A673 (cell line): ENCODE measurements at places on chromosomes 16 and 17. TPM values are rescaled to one million over a fixed set of nuclear protein-coding genes. Genes with fewer than 3 reads are reported as not detected.

MYLK3 gene
- total RNA-seq, result 0.77 and 1.0 TPM in 2 replicates

- no peaks in the 10 kb centered on the region for H3K27me3 ChIP-seq
- H3K4me1 ChIP-seq, result peaks cover 17% of the 10 kb centered on the region
- no peak overlapping the region for H3K4me3 ChIP-seq
- DNase-seq, result no peak
Observed at GRCh38 chr16:56732366-56732765, 2.4 kb downstream of the NUP93 start.

TEKT5 gene
- not detected in 2 replicates for total RNA-seq

- no peak for DNase-seq
- H3K27me3 ChIP-seq, result no peaks in the 10 kb centered on the region
- no peak overlapping the region for H3K4me3 ChIP-seq
- H3K27ac ChIP-seq, result no peak overlapping the region
Observed at GRCh38 chr16:17346621-17347569, 123.9 kb downstream of the XYLT1 start.

- H3K4me3 ChIP-seq, result no peak overlapping the region
- no peaks in the 10 kb centered on the region for H3K36me3 ChIP-seq
- H3K27me3 ChIP-seq, result no peaks in the 10 kb centered on the region
- no peaks in the 10 kb centered on the region for H3K4me1 ChIP-seq
- DNase-seq, result no peak
- no peak overlapping the region for H3K27ac ChIP-seq
Observed at GRCh38 chr16:84464116-84464515, 40.3 kb downstream of the MEAK7 start.

HS3ST3B1 gene
- total RNA-seq, result not detected in 2 replicates

GRCh38 chr16:65021852-65022595, 99.8 kb downstream of the CDH11 start:
- no peak overlapping the region for H3K4me3 ChIP-seq
- no peaks in the 10 kb centered on the region for H3K4me1 ChIP-seq
- DNase-seq, result no peak

TMC6 gene
- total RNA-seq, result 21.2 and 22.9 TPM in 2 replicates

CSH1 gene
- not detected in 2 replicates for total RNA-seq

PRSS22 gene
- total RNA-seq, result not detected in 2 replicates

GRCh38 chr17:2705263-2705662, 6.3 kb downstream of the CLUH start:
- no peaks in the 10 kb centered on the region for H3K27me3 ChIP-seq
- no peak overlapping the region for H3K27ac ChIP-seq
- DNase-seq, result no peak
- H3K4me3 ChIP-seq, result no peak overlapping the region
- peaks cover 37% of the 10 kb centered on the region for H3K36me3 ChIP-seq

DNA sequence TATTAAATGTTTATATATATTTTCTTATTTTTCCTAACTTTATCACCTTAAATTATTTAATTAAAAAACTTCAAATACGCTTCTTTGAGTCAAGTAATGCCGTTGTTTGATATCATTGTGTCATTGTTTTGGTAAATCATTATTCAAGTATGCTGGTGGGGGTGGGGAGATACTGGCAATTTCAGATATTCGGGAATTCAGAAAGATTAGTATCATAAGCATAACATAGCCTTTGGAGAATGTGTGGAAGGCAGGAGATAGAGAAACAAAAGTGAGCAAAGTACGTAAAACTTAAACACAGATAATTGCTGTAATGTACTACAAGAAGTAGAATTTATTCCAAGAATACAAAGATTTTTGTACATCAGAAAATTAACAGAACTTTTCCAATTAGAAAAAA, 49.8 kb downstream of the TANC2 start:
- no peaks in the 10 kb centered on the region for H3K36me3 ChIP-seq
- H3K4me1 ChIP-seq, result no peaks in the 10 kb centered on the region
- H3K4me3 ChIP-seq, result no peak overlapping the region
- no peaks in the 10 kb centered on the region for H3K27me3 ChIP-seq
- no peak for DNase-seq

FBXO39 gene
- total RNA-seq, result not detected in 2 replicates

KRT35 gene
- not detected in 2 replicates for total RNA-seq

DNA sequence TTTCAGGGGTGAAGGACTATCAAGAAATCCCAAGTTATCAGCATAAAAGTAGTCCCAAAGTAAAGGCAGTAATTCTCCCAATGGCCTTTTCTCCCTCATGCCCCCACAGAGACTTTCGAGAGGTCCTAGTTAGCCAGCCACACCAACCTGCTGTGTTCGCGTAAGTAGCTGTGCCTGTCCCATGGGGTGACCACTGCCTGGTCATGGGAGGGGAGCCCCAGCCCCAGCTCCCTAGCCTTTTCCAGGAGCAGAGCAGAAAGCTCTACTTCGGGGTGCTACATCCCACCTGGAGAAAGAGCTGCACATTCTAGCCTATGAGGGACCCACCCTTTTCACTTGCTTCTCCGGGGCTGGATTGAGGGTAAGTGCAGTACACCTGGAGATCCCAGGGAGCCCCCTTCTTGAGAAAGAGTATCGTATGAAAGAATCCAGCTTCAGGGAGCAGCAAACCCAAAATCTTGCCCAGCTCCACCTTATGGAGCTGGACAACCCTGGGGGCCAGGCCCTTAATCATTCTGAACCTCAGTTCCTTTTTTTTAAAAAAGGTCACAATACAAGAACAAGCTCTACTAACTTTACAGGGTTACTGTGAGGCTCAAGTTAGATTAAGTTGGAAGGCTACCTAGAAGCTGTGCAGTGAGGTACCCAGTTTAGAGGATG, 8.6 kb upstream of the SOST start:
- no peaks in the 10 kb centered on the region for H3K36me3 ChIP-seq
- H3K4me3 ChIP-seq, result no peak overlapping the region
- no peaks in the 10 kb centered on the region for H3K4me1 ChIP-seq
- no peak for DNase-seq
- no peaks in the 10 kb centered on the region for H3K27me3 ChIP-seq

DNA sequence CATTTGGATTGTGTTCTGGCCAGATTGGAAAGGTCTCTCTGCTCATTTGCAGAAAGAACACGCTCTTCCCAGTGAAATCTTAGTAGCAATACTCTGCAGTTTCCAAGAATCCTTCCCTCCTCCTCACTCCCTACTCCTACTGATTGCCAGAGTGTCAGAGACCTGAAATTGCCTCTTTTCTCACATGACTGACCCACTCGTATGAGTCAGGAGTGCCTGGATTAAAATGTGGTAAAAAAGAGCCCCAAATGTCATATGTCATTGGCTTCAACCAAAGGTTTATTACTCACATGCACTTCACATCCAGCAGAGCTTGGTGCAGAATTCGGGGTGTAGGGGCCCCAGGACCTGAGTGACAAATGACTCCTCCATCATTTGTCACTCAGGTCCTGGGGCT, 39.7 kb upstream of the IRX3 start:
- H3K4me1 ChIP-seq, result no peaks in the 10 kb centered on the region
- no peak overlapping the region for H3K27ac ChIP-seq
- no peaks in the 10 kb centered on the region for H3K36me3 ChIP-seq
- no peak overlapping the region for H3K4me3 ChIP-seq
- H3K27me3 ChIP-seq, result no peaks in the 10 kb centered on the region
- no peak for DNase-seq

OR3A3 gene
- total RNA-seq, result not detected in 2 replicates

DNA sequence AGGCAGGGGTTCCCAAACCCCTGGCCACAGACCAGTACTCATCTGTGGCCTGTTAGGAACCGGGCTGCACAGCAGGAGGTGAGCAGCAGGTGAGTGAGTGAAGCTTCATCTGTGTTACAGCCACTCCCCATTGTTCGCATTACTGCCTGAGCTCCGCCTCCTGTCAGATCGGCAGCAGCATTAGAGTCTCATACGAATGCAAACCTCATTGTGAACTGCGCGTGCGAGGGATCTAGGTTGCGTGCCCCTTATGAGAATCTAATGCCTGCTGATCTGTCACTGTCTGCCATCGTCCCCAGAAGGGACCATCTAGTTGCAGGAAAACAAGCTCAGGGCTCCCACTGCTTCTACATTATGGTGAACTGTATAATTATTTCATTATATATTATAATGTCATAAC, 25.1 kb upstream of the RMI2 start:
- H3K4me3 ChIP-seq, result no peak overlapping the region
- peaks cover 4% of the 10 kb centered on the region for H3K4me1 ChIP-seq
- no peaks in the 10 kb centered on the region for H3K36me3 ChIP-seq
- no peak for DNase-seq
- no peak overlapping the region for H3K27ac ChIP-seq
- H3K27me3 ChIP-seq, result no peaks in the 10 kb centered on the region

GRCh38 chr17:37787055-37787757, 42.3 kb upstream of the HNF1B start:
- no peaks in the 10 kb centered on the region for H3K27me3 ChIP-seq
- DNase-seq, result peak; percentile 6
- H3K36me3 ChIP-seq, result no peaks in the 10 kb centered on the region
- H3K4me3 ChIP-seq, result no peak overlapping the region
- H3K27ac ChIP-seq, result no peak overlapping the region
- no peaks in the 10 kb centered on the region for H3K4me1 ChIP-seq

KRTAP1-5 gene
- total RNA-seq, result not detected in 2 replicates

GRCh38 chr17:30477774-30478115, 537 bp downstream of the GOSR1 start:
- H3K4me1 ChIP-seq, result no peaks in the 10 kb centered on the region
- peak overlapping the region; percentile 95 for H3K27ac ChIP-seq
- H3K4me3 ChIP-seq, result peak overlapping the region; percentile 89
- H3K36me3 ChIP-seq, result peaks cover 31% of the 10 kb centered on the region
- H3K27me3 ChIP-seq, result no peaks in the 10 kb centered on the region
- DNase-seq, result no peak

GRCh38 chr17:41211845-41212466, 14.5 kb upstream of the KRTAP9-2 start:
- no peaks in the 10 kb centered on the region for H3K4me1 ChIP-seq
- H3K27me3 ChIP-seq, result no peaks in the 10 kb centered on the region
- H3K36me3 ChIP-seq, result no peaks in the 10 kb centered on the region
- no peak overlapping the region for H3K27ac ChIP-seq
- DNase-seq, result no peak

GRCh38 chr17:40453881-40454612, 10.8 kb downstream of the IGFBP4 start:
- no peak for DNase-seq
- no peaks in the 10 kb centered on the region for H3K4me1 ChIP-seq
- no peak overlapping the region for H3K4me3 ChIP-seq
- no peaks in the 10 kb centered on the region for H3K27me3 ChIP-seq
- H3K27ac ChIP-seq, result no peak overlapping the region

DNA sequence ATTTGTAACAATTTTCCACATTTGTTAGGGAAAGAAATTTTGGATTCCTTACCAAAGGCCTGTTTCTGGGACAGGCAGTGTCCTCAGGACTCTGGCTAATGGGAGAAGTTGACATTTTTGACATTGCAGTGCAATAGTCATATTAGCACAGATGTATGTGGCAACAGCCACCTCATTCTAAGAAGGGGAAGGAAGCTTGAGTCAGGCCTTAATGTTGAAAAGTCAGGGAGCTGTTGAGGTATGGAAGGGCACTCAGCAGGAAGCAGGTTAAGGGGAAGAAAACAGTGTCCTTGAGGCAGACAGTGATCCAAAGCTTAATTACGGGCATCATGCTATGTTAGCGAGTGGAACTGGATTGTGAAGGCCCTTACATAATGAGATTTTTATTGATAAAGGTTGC, 20.9 kb downstream of the AKTIP start:
- no peak overlapping the region for H3K27ac ChIP-seq
- peaks cover 63% of the 10 kb centered on the region for H3K36me3 ChIP-seq
- no peaks in the 10 kb centered on the region for H3K4me1 ChIP-seq
- H3K4me3 ChIP-seq, result no peak overlapping the region
- no peaks in the 10 kb centered on the region for H3K27me3 ChIP-seq

NRN1L gene
- total RNA-seq, result 0.58 and 0.59 TPM in 2 replicates

DNA sequence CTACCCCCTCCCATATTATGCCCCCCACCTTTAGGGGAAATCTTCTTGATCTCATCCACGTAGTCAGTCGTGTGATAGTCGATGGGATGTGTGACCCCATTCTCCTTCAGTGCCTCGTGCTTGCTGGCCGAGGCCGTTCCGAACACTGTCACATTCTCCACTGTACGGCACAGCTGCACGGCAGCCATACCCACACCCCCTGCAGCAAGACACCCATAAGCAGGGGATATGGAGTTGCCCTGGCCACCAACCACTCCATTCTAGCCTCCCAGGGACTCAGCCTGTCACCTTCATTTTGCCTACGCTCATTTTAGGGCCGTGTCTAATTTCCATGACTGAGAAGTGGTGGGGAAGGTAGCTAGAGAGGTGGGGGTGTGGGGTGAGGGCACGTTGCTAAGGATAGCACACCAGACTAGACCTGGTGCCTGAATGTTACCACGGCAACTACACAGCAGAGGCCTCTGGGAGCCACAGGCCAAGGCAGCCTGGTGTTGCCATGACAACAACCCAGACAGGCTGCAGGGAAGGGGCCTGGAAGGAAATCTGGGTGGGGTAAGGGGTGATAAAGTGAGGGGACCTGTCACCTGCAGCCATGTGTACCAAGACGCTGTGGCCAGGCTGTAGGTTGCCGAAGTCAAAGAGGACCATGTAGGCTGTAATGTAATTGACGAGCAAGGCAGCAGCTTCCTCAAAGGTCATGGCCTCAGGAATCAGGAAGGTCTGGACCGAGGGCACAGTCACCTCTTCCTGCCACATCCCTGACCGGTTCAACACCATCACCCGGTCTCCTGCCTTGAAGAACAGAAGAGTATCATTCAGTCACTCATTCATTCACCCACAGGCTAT, 4.0 kb downstream of the VAT1 start:
- no peaks in the 10 kb centered on the region for H3K36me3 ChIP-seq
- H3K27me3 ChIP-seq, result no peaks in the 10 kb centered on the region
- H3K4me1 ChIP-seq, result no peaks in the 10 kb centered on the region
- DNase-seq, result no peak
- H3K27ac ChIP-seq, result no peak overlapping the region

DNA sequence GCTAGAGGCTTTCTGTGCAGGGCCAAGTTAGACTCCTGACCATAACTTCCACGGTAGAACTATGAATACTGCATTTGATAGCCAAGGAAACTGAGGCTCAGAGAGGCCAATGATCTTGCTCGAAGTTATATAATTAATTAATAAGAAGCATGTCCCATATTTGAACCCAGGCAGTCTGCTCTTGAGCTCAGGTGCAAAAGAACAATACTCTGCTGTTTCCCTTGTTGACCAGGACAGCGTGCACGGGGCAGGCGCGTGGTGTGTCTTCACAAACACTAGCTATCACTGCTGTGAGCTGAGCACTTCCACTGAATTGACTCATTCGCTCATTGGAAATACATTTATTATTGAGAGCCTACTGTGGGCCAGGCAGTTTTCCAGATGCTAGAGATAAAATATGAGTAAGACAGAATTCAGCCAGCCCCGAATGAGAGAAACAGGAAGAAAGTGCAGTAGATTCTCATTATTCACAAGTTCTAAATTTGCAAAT, 1.6 kb downstream of the CHD9 start:
- no peaks in the 10 kb centered on the region for H3K36me3 ChIP-seq
- H3K4me3 ChIP-seq, result peak overlapping the region; percentile 62
- peak overlapping the region; percentile 51 for H3K27ac ChIP-seq
- H3K27me3 ChIP-seq, result no peaks in the 10 kb centered on the region
- DNase-seq, result no peak

TMEM114 gene
- total RNA-seq, result 0.86 and 1.8 TPM in 2 replicates
